ENCODE measurements at places on chromosomes 5 and 9.
A peak's percentile ranks its signal among the peaks of the same experiment; 100 is the strongest.

DNA sequence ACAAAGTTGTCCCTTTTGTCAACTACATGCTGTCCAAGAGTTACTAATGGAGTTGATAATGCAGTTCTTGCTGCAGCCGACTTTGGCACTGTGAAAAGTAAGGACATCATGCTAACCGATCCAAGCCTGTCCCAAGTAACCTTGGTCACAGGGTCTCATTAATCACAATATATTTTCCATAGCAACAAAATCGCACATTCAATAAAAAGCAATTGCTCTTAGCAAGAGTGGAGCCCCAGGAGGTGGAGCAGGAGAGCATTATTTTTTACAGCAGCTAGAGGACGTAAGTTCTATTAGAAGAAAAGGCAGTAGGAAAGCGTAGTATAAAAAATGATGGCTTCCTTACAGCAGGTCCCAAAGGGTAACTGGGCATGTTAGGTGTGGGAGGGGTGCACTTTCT is 570.3 kb downstream of the EBF1 start:
- DNase-seq = no peak

DNA sequence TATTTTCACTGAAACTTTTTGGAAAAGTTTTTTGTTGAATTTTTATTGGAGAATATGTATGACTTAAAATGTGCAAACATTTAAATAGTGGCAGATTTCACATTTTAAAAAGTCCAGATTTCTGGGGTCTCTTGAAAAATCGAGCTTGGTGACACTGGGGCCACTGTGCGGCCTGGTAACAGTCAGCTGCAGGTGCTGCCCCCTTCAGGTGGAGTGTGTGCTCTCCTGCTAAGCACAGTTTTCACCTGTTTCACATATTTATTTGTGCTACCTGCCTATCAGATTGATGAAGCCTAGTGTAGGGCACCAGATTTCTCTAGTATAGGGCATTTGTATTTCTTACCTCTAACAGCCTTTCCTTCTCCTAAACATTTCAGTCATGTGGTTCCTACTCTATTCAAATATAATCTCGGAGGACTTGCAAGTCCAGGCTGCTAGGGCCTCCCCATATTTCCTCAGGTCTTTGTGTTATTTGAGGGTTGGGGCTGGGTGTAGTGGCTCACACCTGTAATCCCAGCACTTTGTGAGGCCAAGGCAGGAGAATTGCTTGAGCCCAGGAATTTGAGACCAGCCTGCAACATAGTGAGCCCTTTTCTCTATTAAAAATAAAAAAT is 95.8 kb upstream of the KLF9 start:
- no peak for DNase-seq

DNA sequence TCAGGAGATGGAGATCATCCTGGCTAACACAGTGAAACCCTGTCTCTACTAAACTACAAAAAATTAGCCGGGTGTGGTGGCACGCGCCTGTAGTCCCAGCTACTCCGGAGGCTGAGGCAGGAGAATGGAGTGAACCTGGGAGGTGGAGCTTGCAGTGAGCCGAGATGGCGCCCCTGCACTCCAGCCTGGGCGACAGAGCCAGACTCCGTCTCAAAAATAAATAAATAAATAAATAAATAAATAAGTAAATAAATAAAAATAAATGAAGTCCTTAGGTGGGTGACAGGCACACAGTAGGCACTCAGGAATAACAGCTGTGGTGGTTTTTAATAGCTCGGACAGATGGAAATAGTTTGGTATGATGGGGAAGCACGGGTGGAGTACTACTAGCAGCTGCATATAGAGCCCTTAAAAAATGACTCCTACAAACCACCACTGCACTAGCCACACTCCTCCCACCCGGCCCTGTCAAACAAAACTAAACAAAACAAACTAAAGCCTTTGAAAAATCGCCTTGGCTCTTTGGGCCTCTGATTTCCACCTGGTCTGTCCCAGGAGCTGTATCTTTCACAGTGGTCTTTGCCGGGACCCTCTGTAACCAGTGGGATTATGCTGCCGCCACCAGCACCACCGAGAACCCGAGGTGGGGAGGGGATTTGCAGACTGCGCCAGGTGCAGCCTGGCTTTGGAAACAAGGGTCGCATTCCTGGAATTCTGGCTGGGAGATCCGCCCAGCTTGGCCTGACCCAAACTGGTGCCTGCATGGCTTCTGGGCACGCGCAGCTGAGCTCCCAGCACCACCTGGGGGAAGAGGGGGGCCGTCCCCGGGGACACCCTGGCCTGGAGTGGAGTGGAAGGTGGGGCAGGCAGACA is 5.1 kb upstream of the WDR5 start:
- DNase-seq = peak; percentile 27

DNA sequence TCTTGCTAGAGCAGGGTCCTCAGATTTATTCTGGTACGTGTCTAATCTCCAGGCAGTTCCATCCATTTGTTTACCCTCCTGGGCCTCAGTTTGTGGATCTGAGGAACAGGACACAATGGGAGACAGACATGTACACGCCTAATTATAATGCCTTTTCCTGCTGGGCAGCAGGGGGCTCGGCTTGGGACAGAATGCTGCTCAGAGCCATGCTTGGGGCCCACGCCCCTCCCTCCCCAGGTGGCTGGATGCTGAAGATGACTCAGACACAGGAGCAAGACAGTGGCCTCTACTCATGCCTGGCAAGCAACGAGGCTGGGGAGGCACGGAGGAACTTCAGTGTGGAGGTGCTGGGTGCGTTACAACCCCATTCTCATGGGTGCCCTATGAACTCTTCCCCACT is 72.7 kb upstream of the ASS1 start:
- DNase-seq = no peak

DNA sequence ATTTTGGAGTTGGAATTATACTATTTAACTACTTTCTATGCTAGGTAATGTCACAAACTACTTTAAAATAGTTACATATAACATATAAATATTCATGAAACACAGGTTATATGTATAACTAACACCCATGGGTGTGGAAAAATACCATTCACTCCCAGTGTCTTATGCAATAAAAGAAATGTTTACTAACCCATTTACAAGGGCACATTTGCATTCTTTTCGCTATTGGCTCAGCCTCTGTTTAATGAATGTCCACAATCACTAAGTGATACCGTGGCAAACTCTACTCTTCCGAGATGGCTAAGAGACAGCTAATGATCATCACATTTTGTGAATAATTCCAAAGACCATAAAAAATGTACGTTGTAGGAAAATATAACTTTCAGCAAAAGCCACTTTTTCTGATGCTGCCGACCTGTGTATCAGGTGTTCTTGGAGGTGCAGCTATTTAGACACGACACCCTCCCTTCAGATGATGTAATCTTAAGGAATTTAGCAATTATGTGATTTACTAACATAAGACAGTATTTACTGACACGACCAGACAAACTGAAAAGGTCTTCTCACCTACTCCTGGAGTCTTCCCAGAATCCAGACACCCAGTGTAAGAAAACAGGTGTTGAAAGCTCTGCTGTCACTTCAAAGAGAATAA is 121.7 kb upstream of the FAM120A start:
- DNase-seq = no peak

GRCh38 chr5:116517488-116517887 is 57.1 kb downstream of the SEMA6A start:
- no peak for DNase-seq

GRCh38 chr5:31251032-31251431 is 57.5 kb downstream of the CDH6 start:
- no peak for DNase-seq

DNA sequence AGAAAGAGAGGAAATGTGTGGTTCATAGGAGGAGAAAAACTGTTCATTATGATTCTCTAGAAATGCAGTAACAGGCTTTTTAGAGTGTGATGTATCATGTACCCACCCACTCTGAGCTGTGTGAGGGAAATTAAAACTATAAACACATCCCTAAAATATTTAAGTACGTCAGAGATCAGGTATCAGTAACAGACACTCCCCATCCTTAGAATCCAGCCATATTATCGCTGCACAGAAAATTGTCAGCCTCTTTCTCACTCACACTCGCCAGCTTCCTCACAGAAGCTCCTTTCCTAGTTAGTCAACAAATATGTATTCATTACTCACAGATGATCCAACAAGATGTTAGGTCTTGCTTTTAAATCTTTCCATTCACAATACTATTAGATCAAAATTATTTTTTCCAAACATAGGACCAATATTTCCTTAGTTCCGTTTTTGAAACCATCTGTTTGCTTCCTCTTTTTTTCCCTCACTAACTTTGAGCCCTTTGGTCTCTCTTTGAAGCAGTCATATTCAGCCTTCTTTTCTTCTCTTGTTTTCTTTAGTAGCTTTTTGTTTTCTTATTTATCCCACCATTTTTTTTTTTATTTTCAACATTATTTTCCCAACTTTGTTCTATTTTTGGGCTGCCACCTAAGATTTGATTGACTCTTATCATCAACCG is 13.6 kb upstream of the MAST4 start:
- no peak for DNase-seq
